Stimulated activated CD8-positive, alpha-beta memory T cell treated with anti-CD3 and anti-CD28 coated beads, Interleukin-4, amount 100 ng/mL, for 1 hour (primary cell): ENCODE measurements at places on chromosomes 7 and 10.

DNA sequence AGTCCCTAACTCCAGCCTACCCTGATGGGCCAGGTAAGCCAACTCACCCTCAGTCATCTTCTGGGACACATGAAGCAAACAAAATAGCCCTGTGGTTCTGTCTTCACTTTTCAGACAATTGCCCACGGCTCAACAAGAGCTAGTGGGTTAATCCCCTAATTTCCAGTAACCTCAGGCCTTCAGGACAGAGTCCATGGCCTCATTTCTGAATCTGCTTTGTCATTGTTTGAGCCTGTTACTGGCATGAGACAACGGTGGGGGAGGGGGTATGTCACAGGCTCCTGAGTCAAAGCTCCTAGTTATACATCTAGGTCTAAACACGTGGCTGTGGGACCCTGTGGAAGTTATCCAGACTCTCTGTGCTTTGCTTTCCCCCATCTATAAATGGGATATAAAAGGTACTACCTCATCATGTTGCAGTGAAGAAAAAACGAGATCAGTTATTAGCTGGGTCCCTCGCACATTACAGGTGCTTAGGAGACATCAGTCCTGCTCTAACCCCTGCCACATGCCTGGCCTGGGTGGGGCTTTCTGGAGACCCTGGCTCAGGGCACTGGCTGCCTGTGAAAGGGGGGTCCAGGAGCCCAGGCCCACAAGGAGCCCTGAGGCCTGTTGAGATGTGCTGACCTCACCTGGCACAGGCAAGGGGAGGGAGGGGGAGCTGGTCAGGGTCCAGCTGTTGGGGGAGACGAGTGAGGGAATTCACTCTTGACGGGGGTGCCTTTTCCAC, 16.5 kb downstream of the MAT1A start:
- no peak for DNase-seq

GRCh38 chr10:1308173-1308961, 252.2 kb downstream of the WDR37 start:
- DNase-seq: no peak

GRCh38 chr7:29285444-29285793, 90.8 kb downstream of the CHN2 start:
- DNase-seq: no peak

DNA sequence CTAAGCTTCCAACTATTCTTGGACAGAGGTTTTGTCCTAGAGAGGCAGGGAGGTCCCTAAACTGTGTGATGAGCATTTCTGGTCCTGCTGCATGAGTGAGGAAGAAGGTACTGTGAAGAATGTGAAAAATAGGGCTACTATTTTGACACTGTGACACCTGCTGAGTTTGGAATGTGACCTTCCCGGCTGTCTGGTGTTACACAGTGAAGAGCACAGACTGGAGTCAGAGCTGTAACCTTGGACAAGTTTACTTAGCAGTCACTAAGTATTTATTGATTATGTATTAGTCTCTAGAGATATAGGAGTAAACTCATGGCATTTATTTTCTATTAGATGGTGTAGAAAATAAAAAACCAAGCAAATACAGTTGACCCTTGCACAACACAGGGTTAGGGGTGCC, 12.3 kb downstream of the GOLGA7B start:
- no peak for DNase-seq

GRCh38 chr7:26815426-26815825, 49.0 kb downstream of the SKAP2 start:
- no peak for DNase-seq

GRCh38 chr10:26857991-26858706, 2.6 kb downstream of the ABI1 start:
- no peak for DNase-seq

DNA sequence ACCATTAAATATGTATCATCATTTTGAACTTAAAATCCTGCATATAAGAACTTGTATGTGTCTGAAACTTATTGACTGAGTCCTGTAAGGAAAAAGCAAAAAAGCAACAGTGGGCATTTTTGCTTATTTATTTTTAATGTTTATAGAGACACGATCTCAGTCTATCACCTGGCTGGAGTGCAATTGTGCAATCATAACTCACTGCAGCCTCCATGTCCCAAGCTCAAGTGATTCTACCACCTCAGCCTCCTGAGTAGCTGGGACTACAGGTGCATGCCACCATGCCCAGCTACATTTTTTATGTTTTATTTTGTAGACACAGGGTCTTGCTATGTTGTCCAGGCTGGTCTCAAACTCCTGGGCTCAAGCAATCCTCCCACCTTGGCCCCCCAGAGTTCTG, 32.2 kb downstream of the MYL10 start:
- DNase-seq: no peak

DNA sequence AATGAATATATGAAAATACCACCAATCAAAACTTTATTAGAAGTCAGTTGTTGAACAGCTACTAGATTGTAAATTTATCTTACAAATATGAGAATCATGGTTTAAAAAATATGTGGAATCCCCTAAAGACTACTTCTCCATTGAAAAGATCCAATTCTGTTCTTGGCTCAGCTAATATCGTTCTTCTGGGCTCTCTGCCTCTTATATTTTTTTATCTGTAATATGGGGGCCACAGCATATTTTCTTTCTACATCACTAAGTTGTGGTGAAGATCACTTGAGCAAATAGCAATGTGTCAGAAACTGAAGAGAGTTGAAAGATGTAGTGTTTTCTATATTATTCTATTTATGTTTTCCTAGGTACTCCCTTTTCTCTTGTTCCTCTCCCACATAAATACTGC, 198.1 kb downstream of the FZD1 start:
- no peak for DNase-seq

- no peak for DNase-seq
These were observed 106.1 kb upstream of the LRRTM3 start for GRCh38 chr10:66819691-66820090.

DNA sequence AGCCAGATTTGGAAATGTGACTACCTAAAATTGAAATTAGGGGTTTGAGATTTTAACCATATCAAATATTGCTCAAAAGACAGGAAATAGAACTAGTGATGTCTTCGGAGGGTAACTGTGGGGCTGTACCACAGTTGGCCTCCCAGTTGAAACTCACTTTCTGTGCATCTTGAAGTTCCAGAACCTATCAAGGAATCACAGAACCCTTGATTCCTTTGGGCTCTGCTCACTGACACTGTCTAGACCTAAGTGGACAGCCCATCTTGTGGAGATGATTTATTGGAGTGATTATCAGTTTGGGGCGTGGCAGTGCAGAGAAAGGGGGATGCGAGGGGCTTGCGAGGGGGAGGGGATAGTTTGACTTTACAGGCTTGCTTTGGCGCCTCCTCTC, 134.2 kb upstream of the GJD4 start:
- DNase-seq: no peak

- no peak for DNase-seq
These were observed 12.6 kb downstream of the KLLN start for GRCh38 chr10:87850742-87851205.

- DNase-seq: no peak
These were observed 90.3 kb upstream of the IKZF1 start for GRCh38 chr7:50214126-50214670.

DNA sequence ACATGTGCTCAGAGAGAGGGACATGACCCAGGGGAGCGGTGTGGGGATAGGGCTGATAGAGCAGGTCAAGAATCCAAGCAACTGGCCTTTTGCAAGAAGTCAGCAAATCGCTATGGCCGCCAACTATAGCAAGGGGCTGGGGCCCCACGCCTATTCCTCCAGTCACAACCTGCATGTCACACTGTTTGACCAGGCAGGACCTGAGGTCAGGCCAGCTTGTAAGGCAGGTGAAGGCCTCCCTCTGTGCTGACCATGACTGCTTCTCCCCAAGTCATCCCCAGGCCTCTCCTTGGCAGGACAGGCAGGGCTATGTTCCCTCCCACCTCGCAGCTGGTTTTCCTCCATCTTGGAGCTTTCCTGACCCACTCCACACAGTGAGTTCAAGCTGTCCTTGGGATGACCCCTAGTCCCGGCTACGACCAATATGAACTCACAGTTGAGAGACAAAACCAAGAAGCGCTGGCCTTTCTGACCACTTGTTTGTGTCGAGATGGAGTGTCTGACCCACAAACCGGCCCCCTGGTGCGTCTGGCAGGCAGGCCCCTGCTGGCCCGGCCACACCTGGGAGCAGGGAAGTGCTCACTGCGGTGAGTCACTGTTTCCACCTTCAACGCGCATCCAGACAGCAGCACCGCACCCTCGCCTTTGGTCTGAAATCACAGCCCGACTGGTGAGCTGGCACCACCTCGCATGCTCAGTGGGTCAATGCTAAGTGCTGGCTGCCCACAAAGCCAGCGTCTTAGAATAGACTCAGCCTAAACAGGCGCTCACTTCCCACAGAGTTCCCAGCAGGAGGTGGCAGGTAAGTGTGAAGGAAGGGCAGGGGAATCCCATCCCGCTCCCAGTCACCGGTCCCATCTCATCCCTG, 81.4 kb downstream of the VWA2 start:
- no peak for DNase-seq

DNA sequence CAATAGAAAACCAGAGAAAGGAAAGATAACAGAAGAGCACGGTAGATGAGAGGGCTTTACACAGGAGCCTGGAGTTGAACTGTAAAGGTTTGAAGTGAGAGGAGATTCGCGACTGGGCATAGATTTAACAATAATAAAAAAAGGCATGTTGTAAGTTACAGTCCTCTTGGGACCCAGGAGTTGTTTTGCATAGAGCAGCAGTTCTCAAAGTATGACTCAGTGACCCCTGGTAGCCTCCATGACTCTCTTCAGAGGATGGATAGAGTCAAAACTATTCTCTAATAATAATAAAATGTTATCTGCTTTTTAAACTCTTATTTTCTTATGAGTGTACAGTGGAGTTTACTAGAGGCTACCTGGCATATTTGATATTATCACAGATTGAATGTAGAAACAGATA, 262.3 kb downstream of the SORCS3 start:
- DNase-seq: no peak

- DNase-seq: no peak
These were observed 38.1 kb downstream of the FAM107B start for GRCh38 chr10:14736600-14737081.

DNA sequence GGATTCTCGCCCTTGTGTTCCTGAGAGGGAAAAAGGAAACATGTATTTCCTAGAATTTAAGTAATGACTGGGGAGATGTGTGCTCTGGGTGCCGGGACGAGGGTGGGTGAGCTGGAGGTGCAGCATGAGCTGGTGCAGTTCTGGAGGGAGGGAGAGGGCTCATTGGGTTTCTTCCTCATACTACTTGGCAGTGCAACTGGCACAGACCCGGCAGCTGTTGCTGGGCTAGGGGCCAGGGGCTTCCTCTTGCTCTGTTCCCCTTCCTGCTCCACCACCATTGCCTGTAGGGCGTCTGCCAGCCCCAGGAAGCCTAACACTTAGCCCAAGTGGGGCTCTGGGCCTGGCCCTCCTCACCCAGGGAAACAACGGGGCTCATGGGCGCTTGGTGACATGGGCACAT, 5.9 kb downstream of the RET start:
- DNase-seq: no peak

DNA sequence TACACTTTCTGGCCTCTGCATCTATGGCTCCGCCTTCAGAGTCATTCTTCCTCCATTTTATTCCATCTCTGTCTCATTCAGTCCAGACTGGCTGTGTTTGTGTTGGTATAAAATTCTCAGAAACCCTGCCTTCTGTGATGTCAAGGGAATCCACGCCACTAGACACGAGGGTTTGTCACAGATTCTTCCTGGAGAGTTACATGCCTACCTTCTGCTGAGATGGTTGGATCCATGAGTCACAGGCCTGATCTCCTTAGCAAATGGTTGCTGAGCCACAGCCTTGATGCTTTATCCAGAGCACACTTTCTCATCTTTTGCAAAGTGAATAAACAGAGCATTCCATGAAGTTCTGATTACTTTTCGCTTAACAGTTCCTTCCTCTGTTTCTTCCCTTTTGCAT, 35.9 kb upstream of the TSPAN33 start:
- DNase-seq: no peak

- DNase-seq: no peak
These were observed 100.1 kb upstream of the FGFR2 start for GRCh38 chr10:121698336-121698735.

DNA sequence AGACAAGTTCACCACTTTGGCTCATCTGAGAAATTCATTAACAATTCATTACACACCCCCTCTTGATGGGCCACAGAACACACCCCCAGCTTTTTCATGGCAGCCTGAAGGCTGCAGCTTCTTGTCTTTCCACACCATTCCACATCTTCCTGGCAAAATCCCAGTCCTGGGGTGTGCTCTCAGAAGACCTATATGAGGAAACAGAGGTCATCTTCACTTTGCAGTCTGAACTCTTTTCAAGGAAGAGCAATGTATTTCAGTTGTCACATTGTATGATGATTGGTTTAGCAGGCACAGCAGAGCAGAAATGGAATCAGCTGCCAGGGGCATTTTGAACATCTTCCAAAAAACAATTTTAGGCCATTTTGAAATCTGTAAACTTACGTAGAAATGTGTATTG, 7.8 kb upstream of the LRRC27 start:
- no peak for DNase-seq

GRCh38 chr7:135994466-135995205, 17.5 kb upstream of the MTPN start:
- no peak for DNase-seq

GRCh38 chr10:49539320-49539885, 482 bp upstream of the ERCC6 start:
- no peak for DNase-seq

- no peak for DNase-seq
These were observed 4.0 kb upstream of the CREB5 start for GRCh38 chr7:28408105-28408959.

DNA sequence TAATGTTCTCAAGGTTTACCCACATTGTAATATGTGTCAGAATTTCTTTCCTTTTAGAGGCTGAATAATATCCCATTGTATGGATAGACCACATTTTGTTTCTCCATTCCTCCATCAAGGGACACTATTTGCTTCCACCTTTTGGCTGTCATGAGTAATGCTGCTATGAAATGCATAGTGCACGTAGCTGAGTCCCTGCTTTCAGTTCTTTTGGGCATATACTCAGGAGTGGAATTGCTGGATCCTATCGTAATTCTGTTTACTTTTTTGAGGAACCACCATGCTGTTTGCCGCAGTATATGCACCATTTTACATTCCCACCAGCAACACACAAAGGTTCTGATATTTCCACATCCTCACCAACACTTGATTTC, 60.0 kb downstream of the PRF1 start:
- no peak for DNase-seq

- no peak for DNase-seq
These were observed 11.4 kb downstream of the ZSWIM8 start for GRCh38 chr10:73796766-73797165.

- no peak for DNase-seq
These were observed 15.1 kb downstream of the TTYH3 start for GRCh38 chr7:2646680-2647571.

- no peak for DNase-seq
These were observed 38.8 kb downstream of the RAMP3 start for GRCh38 chr7:45196374-45196773.

DNA sequence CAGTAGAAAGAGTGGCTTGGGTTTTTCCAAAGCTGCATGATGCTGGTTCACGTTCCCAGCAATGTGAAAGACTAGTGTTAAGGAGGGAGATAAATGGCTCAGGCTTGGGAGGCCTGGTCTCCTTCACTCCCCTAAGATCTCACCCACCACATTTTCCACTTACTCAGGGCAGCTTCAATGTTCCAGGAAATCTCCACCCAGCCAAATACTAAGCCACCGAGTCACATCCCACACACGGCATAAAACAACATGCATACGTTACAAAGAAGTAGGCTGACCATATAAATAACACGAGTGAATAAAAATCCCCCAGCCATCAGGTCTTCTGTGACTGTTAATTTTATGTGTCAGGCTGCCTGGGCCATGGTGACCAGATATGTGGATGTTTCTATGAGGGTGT, 303.5 kb downstream of the SFMBT2 start:
- no peak for DNase-seq
